Stimulated activated CD4-positive, alpha-beta T cell treated with anti-CD3 and anti-CD28 coated beads, TNF-alpha, amount 100 ng/mL, for 48 hours (primary cell): ENCODE measurements at places on chromosomes 2 and 18.

- DNase-seq = no peak
These were observed 15.0 kb upstream of the IL1A start for GRCh38 chr2:112798979-112799975.

DNA sequence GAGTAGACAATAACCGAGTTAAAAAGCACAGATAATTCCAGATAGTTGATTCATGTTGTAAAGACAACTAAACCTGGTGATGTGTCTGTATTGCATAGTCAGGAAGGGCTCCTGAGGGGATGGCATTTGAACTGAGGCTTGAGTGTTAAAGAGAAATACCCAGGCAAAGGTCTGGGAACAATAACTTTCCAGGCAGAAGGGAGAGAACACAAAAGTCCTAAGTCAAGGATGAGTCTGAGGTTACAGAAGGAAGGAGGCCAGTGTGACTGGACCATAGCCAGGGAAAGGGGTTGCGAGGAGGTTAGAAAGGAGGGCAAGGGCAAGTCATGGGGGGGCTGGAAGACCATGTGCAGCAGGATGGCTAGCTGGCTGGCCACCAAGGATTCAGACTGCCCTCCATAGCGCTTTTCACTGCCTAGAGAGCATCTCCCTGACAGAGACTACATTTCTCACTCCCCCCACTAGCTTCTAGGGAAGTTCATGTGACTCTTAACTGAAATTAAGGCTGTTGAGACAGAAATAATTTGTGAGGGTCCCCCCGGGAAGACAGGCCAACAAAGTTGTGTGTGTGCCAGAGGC, 135.5 kb upstream of the CREB1 start:
- no peak for DNase-seq

DNA sequence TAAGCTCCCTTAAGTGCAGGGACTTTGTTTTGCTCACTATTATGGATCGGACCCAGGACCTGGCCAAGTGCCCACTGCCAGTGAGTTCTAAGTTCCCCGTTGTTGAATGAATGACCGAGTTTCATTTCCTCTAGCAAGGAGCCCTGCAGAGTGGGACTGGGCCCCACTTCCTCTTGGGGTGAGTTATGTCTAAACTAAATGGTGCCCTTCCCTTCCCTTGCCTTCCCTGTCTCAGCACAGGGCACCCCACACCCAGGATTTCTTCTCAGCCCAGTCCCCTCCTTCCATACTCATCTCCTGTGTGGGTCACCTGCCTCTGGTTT, 195.3 kb upstream of the HS6ST1 start:
- DNase-seq = no peak

DNA sequence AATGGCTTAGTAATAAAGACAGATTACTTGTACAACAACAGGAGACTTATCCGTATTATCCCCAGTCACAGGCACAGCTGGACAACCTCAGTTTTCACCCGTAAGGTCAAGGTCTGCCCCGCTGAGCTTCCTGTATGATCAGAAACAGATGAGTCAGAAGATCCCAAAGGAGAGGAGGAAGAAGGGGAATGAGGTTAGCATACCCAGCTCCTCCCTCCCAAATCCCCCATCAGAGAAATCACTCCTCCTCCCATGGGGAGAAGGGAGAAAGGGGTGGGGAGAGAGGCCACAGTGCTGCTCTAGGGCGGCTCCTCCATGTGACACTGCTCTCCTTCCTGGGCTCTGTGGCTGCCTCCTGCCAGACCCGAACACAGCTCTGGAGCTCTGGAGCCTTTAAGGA, 53.8 kb upstream of the SPTBN1 start:
- no peak for DNase-seq

- no peak for DNase-seq
These were observed 124.2 kb downstream of the UBE2E3 start for GRCh38 chr2:181104512-181105115.

GRCh38 chr18:74163019-74163660, 14.8 kb downstream of the TIMM21 start:
- DNase-seq = no peak

DNA sequence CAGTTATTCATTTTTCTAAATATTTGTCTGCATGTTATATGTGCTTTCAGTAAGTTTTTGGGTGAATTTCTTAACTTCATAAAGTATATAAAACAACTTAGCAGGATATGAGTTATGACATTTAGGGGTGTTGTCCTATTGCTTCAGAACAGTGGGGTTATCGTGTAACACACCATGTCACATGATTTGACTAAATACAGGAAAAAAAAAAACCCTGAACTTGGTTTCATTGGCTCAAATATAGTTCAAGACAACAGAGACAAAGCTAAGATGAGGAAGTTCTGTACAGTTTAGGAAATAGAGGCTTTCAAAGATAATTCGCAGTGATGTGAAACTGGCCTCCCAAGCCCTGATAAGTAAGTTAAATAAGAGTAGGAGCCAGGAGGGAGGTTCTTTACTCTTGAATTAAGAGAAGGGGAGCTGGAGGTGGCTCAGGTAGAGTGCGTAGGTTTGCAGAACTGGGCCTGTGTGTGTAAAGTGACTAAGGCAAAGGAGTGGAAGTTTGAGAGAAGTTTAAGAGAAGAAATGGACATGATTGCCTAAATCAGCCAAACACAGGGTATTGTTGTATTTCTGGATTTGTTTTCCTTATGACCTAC, 53.9 kb downstream of the LIMS1 start:
- DNase-seq = no peak

DNA sequence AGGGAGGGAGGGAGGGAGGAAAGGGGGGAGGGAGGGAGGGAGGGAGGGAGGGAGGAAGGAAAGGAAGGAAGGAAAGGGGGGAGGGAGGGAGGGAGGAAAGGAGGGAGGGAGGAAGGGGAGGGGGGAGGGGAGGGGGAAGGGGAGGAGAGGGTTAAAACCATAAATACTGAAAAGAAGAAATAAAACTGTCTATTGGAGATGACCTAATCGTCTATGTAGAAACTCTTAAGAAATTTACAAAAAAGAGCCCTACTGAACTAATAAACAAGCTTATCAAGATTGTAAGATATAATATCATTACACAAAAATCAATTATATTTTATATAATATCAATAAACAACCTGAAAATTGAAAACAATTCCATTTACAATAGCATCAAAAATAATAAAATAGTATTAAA, 32.3 kb upstream of the CTDP1 start:
- no peak for DNase-seq

DNA sequence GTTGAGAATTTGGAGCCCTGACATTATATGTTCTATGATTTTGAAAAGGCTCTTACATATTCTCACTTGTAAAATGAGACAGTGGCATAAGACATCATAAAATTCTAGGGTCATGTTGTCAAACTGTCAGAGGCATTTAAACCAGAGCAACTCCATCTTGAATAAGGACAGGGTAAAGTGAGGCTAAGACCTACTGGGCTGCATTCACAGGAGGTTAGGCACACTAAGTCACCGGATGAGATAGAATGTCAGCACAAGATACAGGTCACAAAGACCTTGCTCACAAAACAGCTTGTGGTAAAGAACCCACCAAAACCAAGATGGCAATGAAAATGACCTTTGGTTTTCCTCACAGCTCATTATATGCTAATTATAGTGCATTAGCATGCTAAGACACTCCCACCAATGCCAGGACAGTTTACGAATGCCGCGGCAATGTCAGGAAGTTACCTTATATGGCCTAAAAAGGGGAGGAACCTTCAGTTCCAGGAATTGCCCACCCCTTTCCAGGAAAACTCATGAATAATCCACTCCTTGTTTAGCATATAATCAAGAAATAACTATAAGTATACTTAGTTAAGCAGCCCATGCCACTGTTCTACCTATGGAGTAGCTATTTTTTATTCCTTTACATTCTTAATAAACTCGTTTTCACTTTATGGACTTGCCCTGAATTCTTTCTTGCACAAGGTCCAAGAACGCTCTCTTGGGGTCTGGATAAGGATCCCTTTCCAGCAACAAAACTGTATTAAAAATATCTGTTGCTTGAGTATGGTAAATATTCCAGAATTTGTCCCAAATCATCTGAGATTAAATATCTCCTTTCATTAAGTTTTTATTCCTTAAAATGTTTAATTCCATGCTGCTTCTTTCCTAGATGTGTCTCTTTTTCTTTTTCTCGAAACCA, 406.4 kb downstream of the METTL4 start:
- no peak for DNase-seq

- DNase-seq = no peak
These were observed 513.0 kb downstream of the GALR1 start for GRCh38 chr18:77762642-77763041.

- no peak for DNase-seq
These were observed 77.5 kb downstream of the GFPT1 start for GRCh38 chr2:69309351-69310110.

GRCh38 chr2:13353083-13353482, 636.3 kb downstream of the TRIB2 start:
- no peak for DNase-seq

- DNase-seq = no peak
These were observed 115.7 kb downstream of the MYCN start for GRCh38 chr2:16055848-16056580.

DNA sequence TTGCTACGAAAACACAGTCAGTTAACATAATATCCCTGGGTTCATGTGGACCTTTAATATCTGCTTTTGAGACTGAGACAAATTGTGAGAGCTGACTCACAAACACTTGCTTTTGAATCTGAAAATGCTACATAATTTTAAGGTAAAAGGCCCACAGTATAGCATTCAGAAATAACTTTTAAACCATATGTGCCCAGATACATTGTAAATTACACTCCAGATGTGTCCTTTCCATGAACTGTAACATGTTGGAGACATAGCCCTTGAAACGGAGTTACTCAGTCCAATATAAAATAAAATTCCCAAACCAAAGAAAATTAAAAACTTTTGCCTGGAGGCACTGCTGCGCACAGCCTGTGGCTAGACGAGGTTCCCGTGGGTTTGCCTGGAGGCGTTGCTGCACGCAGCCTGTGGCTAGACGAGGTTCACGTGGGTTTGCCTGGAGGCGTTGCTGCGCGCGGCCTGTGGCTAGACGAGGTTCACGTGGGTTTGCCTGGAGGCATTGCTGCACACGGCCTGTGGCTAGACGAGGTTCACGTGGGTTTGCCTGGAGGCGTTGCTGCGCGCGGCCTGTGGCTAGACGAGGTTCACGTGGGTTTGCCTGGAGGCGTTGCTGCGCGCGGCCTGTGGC, 131.9 kb upstream of the ALKAL2 start:
- DNase-seq = no peak

DNA sequence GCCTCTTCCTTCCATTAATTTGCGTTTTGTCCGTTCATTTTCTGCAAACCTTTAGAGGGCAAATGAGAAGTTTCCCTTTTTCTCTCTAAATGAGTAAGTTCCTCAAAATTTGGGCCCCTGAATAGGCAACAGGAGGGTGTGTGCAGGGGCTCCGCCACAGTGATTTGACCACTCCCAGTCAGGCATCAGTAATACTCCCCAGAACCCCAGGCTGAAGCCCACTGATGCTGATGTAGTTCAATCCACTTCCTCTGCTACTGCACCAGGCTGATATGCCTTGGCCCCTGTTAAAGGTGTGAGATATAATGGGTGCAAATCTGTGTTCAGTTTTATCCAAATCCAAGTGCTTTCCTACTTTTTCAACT, 1150.0 kb downstream of the RPIA start:
- DNase-seq = no peak

GRCh38 chr2:30756971-30757370, 50.3 kb downstream of the CAPN13 start:
- DNase-seq = no peak
